ACHN (cell line): ENCODE measurements at places on chromosomes 13 and 19.
A peak's percentile ranks its signal among the peaks of the same experiment; 100 is the strongest.

- DNase-seq = peak; percentile 24
Measured at GRCh38 chr19:10061717-10062310, 24.3 kb upstream of the SHFL start.

DNA sequence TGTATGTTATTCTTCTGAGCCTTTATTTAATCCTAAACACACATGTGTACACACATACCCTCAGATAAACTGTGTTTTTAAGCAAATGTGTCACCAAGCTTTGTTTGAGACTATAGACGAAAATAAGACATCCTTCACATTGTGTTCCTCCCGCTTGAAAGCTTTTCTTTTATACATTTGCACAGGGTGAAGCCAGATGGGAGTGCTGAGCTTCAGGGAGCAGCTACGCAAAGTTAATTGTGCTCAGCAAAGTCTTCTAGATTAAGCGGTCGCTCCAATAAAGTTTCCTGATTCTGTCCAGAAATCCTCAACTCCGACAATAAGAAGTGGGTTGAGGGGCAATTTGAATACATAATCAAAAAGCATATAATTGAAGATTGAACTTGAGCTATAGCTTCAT is 117.2 kb upstream of the ARGLU1 start:
- no peak for DNase-seq

GRCh38 chr13:90896002-90896401 is 451.5 kb upstream of the MIR17HG start:
- DNase-seq = no peak

GRCh38 chr13:97005625-97006262 is 11.5 kb upstream of the OXGR1 start:
- no peak for DNase-seq

- peak; percentile 55 for DNase-seq
Measured at GRCh38 chr19:51552996-51553725, 17.9 kb upstream of the ZNF175 start.

- no peak for DNase-seq
Measured at GRCh38 chr13:27463500-27463899, 13.1 kb upstream of the MTIF3 start.

DNA sequence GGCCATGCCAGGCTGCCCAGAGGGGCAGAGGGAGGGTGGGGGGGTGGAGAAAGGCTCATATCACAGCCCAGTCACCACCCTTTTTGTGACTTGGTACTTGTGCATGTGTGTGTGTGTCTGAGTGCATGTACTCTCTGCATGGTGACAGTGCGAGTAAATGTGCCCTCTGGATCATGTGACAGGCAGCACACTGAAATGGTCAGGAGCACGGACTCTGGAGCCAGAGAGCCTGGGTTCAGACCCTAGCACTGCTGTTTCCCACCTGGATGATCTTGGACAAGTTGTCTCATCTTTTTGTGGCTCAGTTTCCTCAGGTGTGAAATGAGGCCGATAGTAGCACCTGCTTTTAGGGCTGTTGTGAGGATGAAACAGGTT is 2.0 kb downstream of the CIC start:
- DNase-seq = no peak

DNA sequence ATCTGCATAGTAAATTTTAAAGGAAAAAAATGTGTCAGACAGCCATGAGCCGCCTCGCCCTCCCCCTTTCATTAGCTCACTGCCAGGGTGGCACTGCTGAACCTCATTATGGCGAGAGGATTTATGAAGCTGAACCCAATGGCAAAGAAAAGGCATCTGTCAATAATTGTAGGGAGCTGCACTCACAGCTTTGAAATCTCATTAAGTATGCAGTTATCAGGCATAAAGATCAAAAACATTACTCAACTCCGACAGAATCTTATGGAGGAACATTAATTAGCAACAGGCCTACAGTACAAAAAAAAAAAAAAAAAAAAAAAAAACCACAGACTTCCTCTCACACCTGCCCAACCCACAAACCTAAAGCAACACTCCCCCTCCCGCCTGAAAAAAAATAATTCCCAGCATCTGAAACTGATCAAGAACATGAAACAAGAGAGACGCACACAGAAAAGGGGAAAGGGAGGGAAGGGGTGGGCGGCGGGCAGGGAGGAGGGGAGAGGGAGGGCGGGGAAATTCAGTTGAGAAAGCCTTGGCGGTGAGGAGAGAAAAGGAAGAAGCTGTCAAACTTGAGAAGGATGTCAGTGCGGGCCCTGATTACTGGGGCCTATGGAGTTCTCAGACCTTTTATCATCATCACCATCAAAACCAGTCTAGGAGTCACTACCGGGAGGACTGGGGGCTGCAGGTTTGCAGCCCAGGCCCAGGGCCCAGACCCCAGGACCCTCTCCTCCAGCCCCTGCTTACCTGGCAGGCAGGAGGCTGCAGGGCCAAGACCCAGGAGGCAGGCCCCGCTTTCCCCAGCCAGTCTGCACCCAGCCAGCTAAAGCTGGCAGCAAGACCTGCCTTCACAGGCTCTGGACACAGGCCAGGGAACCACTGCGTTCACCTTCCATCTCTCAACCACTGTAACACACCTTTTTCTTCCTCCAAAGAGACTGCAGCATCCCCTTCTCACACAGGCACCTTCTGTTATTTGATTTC is 8.9 kb downstream of the TSHZ3 start:
- no peak for DNase-seq

DNA sequence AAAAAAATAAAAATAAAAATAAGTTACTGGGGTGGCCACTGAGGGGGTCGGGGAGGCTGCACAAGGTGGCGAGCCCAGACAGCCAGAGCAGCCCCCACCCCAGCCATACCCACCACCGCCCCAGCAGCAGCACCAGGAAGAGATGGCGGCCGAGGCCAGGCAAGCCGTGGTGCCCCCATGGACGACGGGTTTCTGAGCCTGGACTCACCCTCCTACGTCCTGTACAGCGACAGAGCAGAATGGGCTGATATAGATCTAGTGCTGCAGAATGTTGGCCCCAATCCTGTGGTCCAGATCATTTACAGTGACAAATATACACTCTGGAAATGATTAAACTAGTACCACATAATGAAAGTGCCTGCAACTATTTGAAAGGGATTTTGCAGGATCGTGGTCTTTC is 71.6 kb upstream of the ZDHHC20 start:
- DNase-seq = no peak

DNA sequence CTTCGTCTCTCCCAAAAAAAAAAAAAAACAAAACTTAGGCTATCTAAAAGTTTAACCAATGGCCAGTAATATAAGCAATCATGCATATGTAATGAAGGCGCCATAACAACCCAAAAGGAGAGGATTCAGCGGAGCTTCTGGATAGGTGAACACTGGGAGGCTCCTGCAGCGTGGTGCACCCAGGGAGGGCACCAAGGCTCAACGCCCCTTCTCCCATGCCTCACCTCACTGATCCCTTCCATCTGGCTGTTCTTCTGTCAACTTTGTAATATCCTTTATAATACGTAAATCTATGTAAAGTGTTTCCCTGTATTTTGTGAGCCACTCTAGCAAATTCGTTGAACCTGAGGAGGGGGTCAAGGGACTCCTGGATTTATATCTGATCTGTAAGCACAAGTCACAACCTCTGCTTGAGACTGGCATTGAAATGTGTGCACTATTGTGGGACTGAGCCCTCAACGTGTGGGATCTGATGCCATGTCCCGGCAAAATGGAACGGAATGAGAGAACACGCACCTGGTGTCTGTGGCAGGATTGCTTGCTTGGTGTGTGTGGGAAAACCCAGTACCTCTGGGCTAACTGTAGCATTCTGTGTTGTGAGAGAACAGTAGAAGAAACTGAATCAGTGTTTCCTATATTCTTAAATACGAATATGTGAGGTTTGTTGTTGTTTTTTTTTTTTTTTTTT is 521 bp upstream of the ZNF665 start:
- DNase-seq = no peak
